ENCODE measurements at places on chromosomes 2 and 18.

DNA sequence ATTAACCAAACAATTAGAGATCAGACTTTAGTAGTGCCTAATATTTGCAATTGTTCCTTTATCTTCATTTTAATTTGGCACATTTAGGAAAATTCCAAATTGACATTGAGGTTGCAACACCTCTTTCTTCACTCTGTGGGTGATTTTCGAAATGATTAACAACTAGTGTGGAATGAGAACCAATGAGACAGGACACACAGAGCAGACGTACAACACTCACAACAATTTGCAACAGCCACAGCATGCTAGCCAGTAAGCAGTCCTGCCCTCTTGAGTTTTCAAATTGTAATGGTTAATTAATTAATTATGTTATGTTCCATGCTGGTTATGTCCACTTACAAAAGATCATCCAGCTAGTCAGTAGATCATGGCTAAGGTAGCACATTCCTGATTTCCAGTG, 339.3 kb downstream of the LRP1B start:
- DNase-seq = no peak

- DNase-seq = no peak
Measured at GRCh38 chr2:215409331-215410127, 26.3 kb downstream of the FN1 start.

GRCh38 chr2:158702740-158703139, 92.4 kb upstream of the DAPL1 start:
- no peak for DNase-seq

- no peak for DNase-seq
Measured at GRCh38 chr2:191311-192190, 72.3 kb downstream of the SH3YL1 start.

- DNase-seq = no peak
Measured at GRCh38 chr2:144439993-144440392, 79.9 kb downstream of the ZEB2 start.

- DNase-seq = no peak
Measured at GRCh38 chr18:6414723-6415417, at the start of gene L3MBTL4. TSS of gene L3MBTL4 (minus strand) at chr18:6414911. CDS start at chr18:6311625, 103,286 bp downstream.

DNA sequence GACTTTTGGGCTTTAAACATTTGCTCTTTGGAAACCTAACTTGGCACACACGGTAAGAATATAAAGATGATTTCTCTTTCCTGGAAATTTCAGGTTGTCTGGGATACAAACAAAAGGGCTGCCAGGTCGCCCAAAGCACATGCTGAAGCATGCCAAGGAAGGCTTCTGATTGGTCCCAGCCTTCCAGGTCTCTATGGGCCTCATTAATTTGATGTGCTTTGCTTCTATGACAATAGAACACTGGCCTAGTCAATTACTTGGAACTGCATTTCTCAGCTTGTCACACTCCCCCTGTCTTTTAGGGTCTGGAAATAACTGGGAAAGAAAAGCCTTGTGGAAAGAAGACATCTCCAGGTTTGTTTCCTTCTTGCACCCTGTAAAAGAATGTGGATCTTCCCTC, 228.9 kb downstream of the ADCYAP1 start:
- no peak for DNase-seq

DNA sequence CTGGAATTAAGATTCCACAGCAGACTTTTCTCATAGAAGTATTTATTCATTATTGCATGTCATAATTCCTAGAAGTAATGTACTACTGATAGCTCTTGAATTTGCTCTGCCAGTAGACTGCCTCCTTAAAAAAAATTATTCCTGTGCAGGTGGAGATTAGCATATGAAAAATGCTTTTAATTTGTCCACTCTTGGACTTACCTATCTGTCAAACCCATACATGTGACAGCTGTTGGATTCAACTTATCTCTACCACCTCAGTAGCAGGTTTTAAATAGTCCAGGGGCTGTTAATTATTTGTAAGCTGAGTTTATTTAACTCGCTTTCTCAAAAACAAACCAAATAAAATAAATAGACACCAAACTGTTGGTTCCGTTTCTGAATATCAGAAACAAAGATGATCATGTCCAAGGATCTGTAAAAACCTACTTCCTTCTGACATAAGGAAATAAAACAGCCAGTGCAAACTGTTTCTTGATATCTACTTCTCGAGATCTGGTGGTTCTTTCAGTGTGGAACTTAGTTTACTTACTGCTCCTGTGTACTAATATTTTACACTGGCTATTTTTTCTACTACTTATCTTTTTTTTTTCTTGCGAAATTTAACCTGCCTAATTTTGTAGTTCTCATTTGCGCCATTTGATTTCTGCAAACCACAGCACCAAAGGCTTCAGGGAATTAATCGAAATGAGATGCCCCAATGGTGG, 44.2 kb downstream of the ZEB2 start:
- DNase-seq = no peak

- DNase-seq = no peak
Measured at GRCh38 chr2:119660343-119660658, 18.7 kb upstream of the TMEM177 start.

GRCh38 chr2:241833101-241833663, 24.2 kb downstream of the NEU4 start:
- no peak for DNase-seq

DNA sequence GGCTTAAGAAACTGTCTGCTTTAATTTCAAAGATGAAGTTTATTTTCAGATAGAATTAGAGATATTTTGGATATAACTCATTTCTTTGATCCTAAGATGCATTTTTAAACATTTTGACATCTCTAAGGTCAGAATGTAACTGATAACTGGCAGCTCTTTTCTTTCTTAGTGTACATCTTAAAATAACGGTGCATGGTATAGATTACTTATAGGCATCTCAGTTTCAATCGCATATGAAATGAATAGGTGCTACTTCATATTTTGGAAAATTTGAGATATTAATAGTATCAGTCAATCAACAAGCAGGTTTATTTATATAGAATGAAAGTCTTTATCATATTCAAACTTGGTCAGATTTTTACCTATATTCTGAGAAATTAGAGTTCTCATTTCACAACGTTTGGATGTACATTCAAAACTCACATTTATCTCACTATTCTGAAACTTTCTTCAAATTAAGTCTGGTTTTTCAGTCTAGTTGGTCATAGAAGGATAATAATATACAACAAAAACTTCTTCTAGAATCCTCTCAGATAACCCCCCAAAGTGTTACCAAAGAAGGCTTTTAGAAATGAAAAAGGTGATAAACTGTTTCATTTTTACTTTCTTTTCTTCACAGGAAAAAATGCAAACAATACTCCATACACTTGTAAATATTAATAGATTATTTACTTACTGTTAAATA, 122.8 kb upstream of the WDSUB1 start:
- DNase-seq = no peak

DNA sequence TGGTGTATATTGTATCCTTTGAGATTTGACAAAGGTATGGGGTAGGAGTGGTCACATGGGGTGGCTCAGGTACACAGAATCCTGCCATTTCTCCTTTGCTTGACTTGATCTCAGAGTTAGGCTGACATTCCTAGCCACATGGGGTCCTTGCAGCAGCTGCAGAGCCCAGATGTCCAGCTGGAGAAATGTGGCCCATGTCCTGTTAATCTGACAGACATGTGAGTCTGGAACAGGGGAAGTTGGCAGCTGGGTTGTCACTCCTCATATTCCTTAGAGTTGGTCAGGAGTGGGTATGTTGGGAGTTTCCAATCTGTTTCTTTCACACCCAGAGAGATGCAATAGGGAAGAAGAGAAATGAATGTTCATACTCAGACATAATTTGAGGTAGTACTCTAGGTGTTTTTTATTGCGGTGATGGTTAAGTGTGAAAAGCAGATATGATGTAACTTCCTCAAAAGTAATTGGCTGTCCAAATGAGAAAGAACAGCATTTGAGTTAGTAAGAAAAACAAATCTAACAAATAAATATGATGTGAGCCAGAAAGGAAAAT, 402.6 kb upstream of the MEIS1 start:
- no peak for DNase-seq

- DNase-seq = no peak
Measured at GRCh38 chr2:235643680-235644511, 150.1 kb downstream of the AGAP1 start.

DNA sequence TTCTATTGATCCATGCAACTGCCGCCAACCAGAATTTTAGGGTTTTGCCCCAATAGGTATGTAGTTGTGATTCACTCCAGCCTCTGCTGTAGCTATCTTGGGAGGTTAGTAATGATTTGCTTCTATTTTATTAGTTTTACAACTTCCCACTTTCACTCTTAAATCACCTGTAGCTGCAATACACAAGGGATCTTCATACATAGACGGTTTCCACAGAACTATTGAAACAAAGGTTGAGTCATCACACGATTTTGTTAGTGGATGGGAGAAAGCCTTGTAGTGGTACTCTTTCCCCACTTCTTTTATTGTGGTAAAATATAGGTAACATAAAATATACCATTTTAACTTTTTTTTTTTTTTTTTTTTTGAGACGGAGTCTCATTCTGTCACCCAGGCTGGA, 104.2 kb upstream of the SPRED2 start:
- DNase-seq = no peak
